B cell (primary cell): ENCODE measurements at places on chromosomes 3 and 15. TPM values are rescaled to one million over a fixed set of nuclear protein-coding genes. Genes with fewer than 3 reads are reported as not detected.

- DNase-seq = peak; percentile 51
Observed at GRCh38 chr15:92902737-92903593, 2.8 kb downstream of the CHD2 start.

GRCh38 chr15:80749589-80749988 is 29.6 kb upstream of the CEMIP start:
- no peak for DNase-seq

The LMAN1L gene
- 0.60 and 1.1 TPM in 2 replicates for polyA plus RNA-seq

GRCh38 chr3:160245261-160245800 is 20.1 kb downstream of the C3orf80 start:
- no peak for DNase-seq

GRCh38 chr3:147799601-147800000 is 390.4 kb downstream of the ZIC1 start:
- no peak for DNase-seq
